ENCODE measurements at places on chromosomes 7 and 10.

DNA sequence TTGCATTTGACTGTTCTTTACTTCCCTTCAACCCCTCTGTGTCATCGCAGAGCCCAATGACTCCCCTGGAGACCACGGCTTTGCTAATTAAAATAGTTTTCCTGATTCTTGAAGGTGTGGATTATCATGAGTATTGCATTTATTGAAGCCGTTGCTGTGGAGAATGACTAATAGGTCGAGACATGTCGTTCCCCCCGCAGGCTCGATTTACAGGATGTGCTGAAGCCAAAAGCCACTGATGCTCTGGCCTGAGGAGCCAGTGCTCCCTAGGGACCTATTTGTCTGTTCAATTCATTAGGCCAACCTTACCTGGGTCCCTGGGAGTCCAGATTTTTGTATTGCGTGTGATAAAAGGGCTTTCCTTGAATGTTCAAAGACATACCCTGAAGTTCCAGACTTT lies 102.3 kb downstream of the NPTX2 start:
- no peak for DNase-seq

- no peak for DNase-seq
Observed at GRCh38 chr7:157553256-157553655, 216.5 kb downstream of the DNAJB6 start.

- DNase-seq = no peak
Observed at GRCh38 chr7:142669074-142669654, 80.1 kb upstream of the PRSS1 start.

GRCh38 chr7:76009672-76010600 lies 15.5 kb upstream of the TMEM120A start:
- no peak for DNase-seq

DNA sequence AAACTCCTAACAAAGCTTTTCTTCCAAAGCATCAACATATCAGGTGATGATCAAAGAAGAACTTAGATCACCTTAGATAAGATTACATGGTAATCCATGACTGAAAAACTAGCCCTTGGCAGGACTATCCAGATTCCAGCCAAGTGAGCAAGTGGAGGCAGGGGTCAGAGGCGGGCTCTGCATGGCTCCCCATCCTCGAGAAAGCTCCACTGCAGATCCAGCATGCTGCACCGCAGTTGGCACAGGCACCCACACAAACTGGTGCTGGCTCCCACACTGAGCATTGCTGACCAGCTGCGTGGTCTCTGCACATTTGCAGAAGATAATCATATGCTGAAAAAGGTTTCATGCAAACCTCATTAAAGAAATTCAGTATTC lies 10.1 kb downstream of the PSAP start:
- no peak for DNase-seq

DNA sequence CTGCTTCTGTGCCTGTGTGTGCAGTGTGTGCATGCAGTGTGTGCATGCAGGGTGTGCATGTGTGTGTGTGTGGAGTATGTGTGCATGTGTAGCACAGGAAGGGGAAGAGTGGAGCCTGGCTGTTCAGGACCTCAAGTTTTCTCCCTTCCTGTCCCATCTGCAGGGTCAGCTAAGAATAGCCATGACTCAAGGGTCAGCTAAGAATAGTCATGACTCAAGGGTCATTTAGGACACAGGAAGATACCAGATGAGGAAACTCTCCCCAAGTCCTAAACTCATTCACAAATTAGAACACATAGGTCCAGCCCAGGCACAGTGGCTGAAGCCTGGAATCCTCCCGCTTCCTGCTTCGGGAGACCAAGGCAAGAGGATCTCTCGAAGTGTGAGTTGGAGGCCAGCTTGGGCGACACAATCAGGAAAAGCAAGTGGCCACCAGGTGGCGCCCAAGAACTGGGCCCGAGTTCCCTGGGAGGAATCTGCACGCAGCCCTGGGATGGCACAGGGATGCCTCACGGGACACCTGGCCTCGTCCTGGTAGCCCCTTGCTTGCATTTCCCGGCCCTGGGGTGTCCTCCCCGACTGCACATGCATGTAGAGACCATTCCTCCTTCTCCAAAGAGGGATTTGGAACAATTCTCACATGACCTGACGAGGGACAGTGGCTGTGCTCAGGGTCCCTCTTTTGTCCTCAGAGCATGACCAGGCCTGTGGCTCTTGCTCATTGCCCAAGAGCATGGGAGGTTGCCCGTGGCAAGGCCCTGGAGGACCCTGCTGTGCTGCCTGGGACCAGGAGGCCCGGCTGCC lies 21.4 kb upstream of the VOPP1 start:
- DNase-seq = peak; percentile 55

DNA sequence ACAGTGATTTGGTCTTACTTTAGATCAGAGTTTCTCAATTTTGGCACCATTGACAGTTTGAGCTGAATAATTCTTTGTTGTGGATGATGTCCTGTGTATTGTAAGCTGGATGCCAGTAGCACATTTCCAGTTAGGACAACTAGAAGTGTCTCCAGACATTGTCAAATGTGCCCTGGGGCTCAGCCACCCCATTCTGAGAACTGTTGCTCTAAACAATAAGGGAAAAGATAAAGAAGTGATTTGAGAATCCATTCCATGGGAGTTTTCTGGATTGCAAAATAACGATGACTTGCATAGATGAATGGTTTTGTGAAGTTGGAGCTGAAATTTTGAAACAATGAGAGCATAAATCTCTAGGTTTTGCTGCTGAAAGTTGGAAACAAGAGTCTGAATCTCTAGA lies 44.6 kb downstream of the NUP205 start:
- DNase-seq = no peak

DNA sequence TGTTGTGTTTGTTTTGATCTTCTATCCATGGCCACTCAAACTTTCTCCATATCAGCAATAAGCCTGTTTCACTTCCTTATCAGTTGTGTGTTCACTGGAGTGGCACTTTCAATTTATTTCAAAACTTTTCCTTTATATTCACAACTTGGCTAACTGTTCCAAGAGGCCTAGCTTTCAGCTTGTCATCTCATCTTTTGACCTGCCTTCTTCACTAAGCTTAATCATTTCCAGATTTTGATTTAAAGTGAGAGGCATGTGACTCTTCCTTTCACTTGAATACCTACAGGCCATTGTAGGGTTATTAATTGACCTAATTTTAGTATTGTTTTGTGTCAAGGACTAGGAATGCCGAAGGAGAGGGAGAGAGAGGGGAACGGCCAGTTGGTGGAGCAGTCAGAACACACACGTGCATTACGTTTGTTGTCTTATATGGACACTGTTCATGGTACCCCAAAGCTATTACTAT lies 5.5 kb upstream of the GNAT3 start:
- DNase-seq = no peak

GRCh38 chr7:144834641-144835144 lies 1.2 kb downstream of the TPK1 start:
- peak; percentile 29 for DNase-seq

- DNase-seq = peak; percentile 10
Observed at GRCh38 chr7:84452618-84453017, 258.0 kb upstream of the SEMA3A start.

DNA sequence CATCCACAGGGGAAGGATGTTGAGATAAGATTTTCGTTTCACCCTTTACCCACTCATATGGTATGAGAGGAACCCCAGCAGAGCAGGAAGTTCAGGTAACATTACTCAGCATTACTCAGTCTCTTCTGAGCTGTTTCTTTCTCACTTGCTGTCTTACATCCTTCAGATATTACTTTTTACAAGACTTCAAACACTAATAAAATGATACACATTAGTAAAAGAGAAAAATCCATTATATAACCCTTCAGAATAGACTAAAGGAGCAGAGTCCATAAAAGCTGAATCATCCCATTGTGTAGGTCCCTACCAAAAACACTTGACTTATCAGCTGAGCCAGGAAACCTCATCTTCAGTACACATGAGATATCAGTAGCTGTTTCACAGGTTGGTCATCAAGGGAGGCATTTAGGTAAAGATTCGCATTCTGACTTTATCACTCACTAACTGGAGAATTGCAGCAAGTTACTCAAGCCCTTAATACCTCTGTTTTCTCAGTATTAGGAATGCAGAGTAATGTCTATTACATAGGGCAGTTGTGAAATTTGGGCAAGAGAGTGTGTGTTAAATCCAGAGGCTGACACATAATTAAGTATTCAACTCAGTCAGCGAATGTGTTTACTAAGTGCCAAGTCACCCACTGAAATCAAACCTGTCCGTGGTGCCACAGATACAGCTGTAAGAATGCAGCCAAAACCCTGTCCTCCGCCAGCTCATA lies 44.7 kb downstream of the KLF6 start:
- peak; percentile 18 for DNase-seq

GRCh38 chr7:148031811-148032210 lies 558.8 kb upstream of the C7orf33 start:
- no peak for DNase-seq

DNA sequence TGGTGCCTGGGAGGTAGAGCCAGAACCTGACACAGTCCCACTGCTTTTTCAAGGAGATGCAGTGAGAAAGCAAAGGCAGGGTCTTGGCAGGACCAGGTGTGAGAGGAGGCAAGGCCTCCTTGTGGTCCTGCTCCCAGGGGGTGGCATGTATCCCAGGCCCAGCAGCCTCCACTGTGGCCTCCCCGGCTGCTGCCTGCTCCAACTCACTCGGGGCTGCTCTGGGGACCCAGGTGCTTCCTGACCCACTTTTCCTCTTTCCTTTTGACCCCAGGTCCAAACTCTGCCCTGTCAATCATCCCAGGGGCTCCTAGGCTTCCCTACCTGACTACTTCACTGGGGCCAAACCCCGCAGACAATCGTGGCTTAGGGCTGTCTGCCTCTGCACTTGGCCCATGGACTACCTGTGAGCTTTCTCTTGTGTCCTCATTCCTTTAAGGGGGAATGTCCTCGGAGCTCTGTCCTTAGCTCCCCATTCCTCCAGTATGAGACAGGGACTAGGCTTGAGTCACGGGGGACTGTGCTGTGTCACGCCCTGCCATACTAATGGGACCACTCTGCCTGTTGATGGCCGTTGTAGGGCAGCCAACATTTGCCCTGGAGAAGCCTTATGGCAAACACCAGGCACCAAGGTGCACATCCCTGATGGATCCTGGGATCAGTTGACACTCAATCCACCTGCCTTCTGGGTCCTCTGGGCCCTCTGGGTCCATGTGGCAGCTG lies 1.1 kb upstream of the AEBP1 start:
- DNase-seq = no peak

DNA sequence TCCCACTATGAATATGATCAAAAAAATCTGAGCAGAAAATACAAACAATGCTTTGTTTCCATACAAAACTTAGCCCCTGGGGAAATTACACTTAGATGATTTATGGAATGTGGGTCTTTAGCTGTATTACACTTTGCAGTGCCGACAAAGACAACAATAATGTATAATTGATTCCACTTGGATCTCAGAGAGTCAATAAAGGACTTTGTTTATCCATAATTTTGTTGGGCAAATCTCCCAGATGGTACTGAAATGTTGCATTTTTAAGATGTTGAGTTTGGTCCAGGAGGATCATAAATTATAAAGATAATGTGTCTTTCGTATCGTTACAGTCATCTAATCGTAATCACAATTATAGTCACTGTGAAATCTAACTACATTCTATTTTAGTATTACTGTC lies 66.9 kb upstream of the DOCK1 start:
- no peak for DNase-seq

DNA sequence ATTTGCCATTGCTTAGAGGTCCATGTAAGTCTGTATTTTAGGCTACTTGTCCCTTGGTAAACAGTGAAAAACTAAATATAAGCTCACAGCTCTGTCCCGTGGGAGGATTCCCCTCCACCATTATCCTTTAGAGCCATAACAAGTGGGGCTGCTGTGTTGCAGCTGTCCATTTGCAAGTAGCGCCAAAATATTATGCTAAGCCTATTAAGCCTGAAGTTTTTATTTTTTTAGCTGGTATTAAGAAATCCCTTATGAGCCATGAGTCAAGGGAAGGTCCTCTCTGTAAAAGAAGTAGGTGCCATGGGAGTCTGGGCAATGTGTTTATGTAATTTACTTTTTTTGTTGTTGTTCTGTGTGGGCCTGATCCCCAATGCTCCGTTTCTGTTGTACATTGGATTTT lies 183.9 kb downstream of the THSD7A start:
- no peak for DNase-seq

GRCh38 chr10:78405231-78405630 lies 371.6 kb downstream of the RPS24 start:
- DNase-seq = no peak

DNA sequence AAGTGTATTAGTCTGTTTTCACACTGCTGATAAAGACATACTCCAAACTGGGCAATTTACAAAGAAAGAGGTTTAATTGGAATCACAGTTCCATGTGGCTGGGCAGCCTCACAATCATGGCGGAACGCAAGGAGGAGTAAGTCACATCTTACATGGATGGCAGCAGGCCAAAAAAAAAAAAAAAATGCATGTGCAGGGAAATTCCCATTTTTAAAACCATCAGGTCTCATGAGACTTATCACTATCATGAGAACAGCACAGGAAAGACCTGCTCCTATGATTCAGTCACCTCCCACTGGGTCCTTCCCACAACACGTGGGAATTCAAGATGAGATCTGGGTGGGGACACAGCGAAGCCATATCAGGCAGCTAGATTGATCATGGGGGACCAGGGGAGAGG lies 136.8 kb downstream of the EXOC4 start:
- no peak for DNase-seq

- DNase-seq = no peak
Observed at GRCh38 chr7:30276203-30276900, 8.0 kb upstream of the ZNRF2 start.

DNA sequence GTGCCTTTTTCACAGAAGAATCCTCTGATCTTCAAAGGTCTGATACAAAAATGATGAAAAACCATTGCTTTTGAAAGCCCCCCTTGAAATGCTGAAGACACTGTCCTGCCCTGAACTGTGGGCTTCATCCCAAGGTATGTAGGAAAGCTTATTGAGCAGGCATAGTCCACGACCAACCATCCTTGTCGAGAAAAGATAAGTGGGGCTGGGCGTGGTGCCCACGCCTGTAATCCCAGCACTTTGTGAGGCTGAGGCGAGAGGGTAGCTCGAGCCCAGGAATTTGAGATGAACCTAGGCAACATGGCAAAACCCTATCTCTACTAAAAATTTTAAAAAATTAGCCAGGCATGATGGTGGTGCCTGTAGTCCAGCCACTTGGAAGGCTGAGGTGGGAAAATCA lies 25.6 kb downstream of the TACR2 start:
- DNase-seq = no peak

DNA sequence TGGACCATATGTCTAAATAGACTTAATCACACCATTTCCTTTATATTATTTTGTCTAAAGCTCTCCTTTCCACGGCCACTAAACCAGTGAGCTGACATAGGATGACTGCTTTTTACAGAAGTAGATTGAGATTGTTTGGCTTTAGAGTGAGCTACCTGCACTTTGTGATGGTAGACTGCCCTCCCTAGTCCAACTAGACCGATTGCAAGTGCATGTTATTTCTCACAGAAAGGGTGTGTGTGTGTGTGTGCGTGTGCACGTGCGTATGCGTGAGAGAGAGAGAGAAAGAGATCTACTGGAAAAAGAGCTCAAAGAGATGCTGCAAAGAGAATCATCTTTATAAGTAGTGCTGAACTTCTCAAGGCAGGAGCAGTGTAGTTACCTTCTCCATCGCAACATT lies 60.7 kb downstream of the VCL start:
- DNase-seq = no peak

GRCh38 chr10:72264536-72264935 lies 9.2 kb upstream of the DDIT4 start:
- DNase-seq = no peak

GRCh38 chr7:98988641-98989040 lies 110.3 kb downstream of the TRRAP start:
- no peak for DNase-seq

GRCh38 chr7:69283421-69283820 lies 314.9 kb upstream of the AUTS2 start:
- DNase-seq = no peak
